ENCODE measurements at places on chromosomes 1 and 21. TPM values are rescaled to one million over a fixed set of nuclear protein-coding genes. Genes with fewer than 3 reads are reported as not detected.

Gene MFAP2
- total RNA-seq = 4.8 TPM

Gene TEX38
- total RNA-seq = 0.24 TPM

Gene SPSB1
- 12.9 TPM for total RNA-seq

Gene C1orf53
- 7.4 TPM for total RNA-seq

Gene SPRR2G
- total RNA-seq = not detected

Gene NBPF6
- not detected for total RNA-seq

Gene OR2M3
- total RNA-seq = not detected

Gene AMY2A
- not detected for total RNA-seq

Gene DISC1
- 5.5 TPM for total RNA-seq

Gene GJA8
- total RNA-seq = not detected

All from cardiac septum (tissue), 1 donor.